ENCODE measurements at places on chromosomes 1 and 21. TPM values are rescaled to one million over a fixed set of nuclear protein-coding genes. Genes with fewer than 3 reads are reported as not detected.

DNA sequence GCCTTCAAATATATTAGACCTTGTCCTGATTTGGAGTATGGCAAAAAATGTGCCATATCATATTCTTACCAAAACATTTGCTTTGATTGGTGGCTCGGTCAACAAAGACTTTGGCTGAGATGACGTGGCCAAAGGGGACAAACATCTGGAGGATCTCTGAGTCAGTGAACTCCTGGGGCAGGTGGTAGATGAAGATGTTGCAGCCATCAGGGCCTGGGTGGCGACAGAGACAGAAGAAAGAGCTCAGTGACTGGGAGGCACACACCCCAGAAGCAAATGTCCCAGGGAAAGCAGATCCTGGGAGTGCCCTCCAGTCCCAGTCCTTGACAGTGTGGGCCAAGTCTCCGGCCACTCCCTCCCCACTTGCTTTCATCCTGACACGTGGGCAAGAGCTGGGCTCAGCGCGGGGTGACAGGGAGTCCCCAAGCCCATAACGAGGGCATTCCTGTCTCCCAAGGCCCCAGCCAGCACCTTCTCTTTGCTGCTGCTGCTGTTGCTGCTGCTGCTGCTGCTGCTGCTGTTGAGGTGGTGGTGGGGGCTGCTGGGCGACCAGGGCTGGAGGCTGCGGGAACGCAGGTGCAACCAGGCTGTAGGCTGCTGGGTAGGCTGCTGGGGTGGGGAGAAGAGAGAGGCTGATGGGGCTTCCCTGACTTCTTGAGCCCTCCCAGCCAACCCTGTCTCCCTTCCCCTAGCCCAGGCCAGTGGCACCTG is 10.7 kb downstream of the CELF3 start:
- no peak for DNase-seq

- no peak for DNase-seq
Observed at GRCh38 chr1:91697416-91697815, 188.5 kb downstream of the TGFBR3 start.

- DNase-seq: no peak
Observed at GRCh38 chr1:167333703-167334102, 113.0 kb downstream of the POU2F1 start.

DNA sequence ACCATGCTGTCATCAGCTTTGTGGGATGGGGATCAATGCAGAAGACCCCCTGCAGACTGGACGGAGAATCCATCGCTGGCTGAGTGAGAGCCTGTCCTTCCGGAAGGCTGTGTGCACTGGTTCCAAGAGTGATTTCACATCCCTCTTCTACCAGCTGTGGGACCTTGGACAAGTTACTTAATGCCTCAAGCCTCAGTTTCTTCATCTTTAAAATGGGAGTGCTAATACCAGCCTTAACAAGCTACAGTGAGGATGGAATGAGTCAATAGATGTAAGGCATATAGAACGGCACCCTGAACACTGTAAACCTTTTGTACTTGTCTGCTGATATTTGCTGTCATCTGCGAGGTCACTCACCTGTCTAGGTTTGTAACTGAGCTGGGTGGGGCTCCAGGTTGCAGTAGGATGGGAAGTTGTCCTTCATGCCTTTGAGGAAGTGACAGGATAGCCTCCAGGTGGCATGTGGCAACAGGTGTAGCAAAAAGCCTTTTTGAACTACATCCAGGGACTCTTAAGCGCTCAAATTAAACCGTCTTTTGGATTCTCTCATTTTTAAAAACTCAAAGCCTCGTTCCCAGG is 27.5 kb downstream of the TMEM51 start:
- DNase-seq: no peak

GRCh38 chr1:174258148-174258550 is 98.8 kb downstream of the RABGAP1L start:
- no peak for DNase-seq

- DNase-seq: no peak
Observed at GRCh38 chr1:202007805-202008489, 2.4 kb upstream of the ELF3 start.

DNA sequence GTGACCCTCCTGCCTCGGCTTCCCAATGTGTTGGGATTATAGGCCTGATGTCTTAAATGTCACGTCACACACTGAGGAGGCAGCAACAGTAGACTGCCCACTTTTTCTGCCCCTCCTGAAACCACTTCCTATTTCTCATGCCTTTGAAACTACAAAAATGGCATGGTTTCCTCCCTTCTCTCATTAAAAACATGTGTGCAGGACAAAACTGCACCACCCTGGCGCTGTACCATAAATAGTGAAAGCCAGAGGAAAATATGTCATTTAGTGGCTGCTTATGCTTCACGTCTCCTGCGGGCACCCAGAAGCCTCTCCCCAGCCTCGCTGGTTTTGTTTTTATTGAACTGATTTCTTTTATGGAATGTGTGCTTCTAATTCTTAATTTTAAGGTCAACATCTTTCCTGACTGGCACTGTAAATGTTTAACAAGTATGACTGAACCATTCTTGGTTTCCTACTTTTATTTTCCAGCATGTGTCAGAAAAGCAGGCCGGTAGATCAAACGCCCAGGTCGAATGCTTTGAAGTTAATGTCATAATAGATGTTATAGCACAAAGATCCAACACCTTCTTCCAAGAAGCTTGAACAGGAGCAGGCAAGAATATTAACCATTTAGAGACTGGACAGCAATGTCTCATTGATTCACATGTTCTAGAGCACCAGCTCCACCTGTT is 59.6 kb upstream of the C1orf87 start:
- DNase-seq: no peak

DNA sequence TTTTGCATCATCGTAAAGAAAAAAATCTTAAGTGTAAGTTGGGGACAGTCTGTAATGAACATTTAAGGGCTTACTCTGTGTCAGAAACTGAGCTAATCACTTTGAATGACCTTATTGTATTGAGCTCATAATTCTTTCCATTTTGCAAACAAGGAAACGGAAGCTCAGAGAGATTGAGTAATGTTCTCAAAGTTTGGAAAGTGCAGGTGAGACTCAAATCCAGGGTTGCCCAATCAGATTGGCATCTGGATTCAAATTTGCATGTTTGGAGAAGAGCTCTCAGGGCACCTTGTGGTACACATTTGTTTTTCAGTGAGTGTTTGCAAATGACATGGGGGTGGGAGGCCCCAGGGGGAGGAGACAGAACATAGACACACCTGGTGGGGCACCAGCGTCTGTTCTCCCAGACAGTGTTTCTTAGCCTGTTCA is 8.0 kb downstream of the ALPL start:
- no peak for DNase-seq

RAB42 gene
- 1.5 TPM for total RNA-seq

GJB3 gene
- not detected for total RNA-seq

TCEA3 gene
- total RNA-seq: 81.0 TPM

RAB29 gene
- total RNA-seq: 14.5 TPM

PRAMEF33 gene
- not detected for total RNA-seq

LCE1B gene
- not detected for total RNA-seq

CFH gene
- 27.8 TPM for total RNA-seq
